ENCODE measurements at places on chromosomes 13 and 19.

- DNase-seq = no peak
Observed at GRCh38 chr19:2188708-2189385, 25.1 kb downstream of the DOT1L start.

GRCh38 chr19:11422163-11423065 lies 3.3 kb upstream of the RGL3 start:
- DNase-seq = peak; percentile 48

DNA sequence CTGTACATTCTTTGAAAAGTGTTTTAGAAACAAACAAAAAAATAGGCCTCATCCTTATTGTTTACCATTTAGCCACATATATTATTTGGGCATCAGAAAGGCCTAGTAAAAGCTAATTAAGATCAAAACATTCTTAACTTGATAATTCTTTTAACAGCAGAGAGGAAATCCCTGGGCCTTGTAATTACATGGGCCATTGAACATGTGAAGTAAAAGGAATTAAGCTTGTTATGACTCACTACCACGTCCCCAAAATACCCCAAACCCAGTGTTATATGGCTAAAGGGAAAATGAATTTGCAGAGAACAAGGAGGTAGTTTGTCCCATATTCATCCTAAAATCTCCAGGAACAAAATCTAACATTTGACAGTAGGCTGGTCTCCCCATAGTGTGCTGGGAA lies 439.8 kb downstream of the ITGBL1 start:
- DNase-seq = no peak

- DNase-seq = no peak
Observed at GRCh38 chr19:22783651-22784410, at the start of gene ZNF99. ZNF99 (minus strand) TSS chr19:22784151; CDS start chr19:22784016, 135 bp downstream.

DNA sequence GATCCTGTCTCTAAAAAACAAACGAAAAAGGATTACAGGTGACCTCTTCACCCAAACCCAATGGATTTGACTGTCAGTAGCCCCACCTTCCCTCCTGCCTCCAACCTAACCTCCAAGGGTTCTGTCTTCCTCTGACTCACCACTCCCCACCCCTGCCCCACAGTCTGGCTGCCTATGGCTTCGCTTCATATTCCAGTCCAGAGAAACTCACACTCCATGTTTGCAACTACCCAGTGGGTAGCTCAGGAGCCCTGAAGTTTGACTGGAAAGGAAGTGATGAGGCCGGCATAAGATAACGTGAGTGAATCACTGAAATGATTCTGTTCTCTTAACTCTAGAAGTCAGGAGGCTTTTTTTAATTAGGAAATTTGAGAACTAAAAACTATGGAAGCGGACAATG lies 303.9 kb downstream of the FOXO1 start:
- DNase-seq = no peak

DNA sequence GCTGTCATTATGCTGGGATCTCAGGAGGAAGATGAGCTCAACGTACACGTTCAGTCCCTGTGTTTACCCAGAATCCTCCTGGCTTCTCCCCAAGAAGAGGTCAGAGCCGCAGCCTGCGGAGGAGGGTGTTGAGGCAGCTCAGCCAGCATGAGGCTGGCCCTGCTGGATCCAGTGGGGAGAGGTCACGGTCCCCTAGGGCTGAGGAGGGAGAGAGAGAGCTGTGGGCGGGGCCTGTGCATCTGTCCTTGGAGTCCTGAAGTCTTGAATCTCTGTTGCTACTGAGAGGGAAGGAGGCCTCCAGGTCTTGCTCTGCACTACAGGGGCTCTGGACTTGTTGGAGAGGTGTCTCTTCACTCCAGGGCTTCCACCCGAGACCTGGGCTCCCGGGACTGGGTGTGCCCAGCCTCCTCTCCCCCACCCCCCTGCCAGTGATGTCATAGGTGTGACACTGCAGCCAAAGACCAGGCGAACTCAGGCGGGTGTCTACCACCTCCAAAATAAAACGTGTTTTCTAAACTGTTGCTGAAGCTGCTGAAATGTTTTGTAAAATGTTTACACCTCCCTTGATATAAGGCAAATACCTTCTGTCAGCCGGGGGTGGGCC lies 77.9 kb upstream of the KCTD15 start:
- DNase-seq = no peak

Measured in central memory CD8-positive, alpha-beta T cell (primary cell).